ENCODE measurements at places on chromosomes 5 and 9. TPM values are rescaled to one million over a fixed set of nuclear protein-coding genes. Genes with fewer than 3 reads are reported as not detected.

The TRIM41 gene
- 47.6 TPM for total RNA-seq

The PTPN3 gene
- total RNA-seq, result 16.2 TPM

GRCh38 chr9:33964086-33964768 lies 84.5 kb downstream of the UBAP2 start:
- no peak for DNase-seq

DNA sequence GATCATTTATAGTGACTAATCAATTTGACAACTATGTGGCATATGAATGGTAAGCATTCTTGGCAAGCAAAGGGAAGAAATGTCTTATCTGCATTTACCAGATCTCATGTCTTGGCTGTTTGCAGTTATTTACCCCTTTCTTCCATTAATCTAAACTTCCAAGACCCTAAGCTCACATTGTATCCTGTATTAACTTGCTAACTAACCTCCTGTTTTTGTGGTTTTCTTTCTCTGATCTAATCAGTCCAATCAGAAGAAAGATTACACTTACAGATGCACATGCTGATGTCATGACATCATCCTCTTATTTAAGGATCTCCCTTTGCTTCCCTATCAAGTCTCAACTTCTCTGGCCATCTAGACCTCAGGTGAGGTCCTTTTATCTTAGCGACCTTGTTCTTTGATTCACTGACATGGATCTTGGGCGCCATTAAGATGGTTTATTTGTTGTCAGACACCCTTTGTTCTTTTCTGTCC lies 95.5 kb downstream of the F2RL2 start:
- no peak for DNase-seq

All from mucosa of gallbladder (tissue), 1 donor.